ENCODE measurements at places on chromosomes 6 and 20. TPM values are rescaled to one million over a fixed set of nuclear protein-coding genes. Genes with fewer than 3 reads are reported as not detected.
A peak's percentile ranks its signal among the peaks of the same experiment; 100 is the strongest.

DNA sequence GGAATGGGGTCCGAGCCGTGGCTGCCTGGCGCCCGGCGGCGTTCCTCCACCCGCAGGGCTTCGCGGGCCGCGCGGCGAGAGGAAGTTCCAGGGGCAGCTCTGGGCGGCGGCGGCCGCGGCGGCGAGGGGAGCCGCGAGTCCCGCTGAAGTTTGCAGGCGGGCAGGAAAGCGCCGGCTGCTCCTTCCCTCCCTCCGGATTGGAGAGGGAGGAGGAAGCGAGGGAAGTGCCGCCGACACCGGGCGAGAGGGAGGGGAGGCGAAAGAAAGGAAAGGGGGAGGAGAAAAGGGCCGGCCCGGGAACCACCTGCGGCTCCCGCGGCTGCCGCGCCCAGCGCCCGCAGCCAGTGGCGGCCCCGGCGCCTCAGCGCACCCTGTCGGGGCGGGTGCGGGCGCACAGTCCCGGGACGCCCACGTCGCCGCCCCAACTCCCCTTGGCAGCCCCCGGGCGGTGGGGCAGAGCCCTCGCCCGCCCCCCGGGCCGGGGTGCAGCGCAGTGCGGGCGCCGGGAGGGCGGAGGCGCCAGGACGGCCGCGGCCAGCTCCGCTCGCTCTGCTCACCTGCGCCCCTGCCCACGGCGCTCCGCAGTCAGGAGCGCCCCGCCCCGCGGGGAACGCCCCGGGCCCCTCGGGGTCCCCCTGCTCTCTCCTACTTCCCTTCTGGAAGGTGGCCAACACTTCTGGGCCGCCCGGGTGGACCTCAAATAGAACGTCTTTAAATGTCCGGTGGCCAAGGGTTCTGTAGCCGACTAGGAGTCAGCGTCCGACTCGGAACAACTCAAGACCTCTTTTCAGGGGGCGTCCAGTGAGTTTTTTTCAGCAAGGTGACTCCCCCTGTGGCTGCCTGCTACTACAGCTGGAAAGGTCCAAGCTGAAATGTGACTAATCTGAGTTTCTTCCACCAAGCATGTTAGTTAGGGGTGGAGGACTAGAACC lies 80.3 kb upstream of the CCDC28A start:
- DNase-seq: peak; percentile 6

GRCh38 chr6:5626727-5627426 lies 365.6 kb downstream of the FARS2 start:
- no peak for DNase-seq

DNA sequence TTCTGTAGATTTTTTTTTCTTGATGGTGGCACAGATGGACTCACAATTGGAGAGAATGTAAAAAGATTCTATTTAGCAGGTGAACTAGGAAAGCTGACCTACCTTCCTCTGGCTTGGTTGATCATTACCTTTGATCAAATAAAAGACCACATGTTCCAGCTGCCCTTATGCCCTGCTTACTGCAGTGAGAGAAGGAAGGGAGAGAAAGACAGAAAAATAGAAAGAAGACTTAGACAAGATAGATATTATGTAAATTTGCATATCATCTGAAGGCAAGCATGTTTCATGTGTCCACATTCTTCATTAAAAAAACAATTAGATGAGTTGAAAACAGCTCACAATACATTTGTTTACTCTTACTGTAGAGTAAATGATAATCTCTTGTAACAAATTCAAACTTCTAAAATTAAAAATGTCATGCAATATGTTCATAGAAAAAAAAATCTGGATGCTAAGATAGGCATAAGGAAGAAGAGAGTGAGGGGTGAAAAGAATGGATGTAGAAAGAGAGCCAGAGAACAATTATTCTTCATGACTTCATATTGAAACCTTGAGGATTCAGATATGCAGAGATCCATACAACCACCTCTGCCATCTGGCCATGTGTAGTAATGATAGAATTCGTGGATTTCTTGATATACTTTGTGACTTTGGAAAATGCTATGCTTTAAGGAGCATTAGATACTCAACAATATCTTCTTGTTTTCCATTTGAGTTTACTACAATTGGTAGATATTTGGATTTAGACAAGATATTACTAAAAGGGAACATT lies 71.7 kb downstream of the RFX6 start:
- DNase-seq: no peak

MCCD1 gene
- not detected for total RNA-seq

GRCh38 chr20:50919567-50919966 lies 11.7 kb downstream of the ADNP start:
- no peak for DNase-seq

DNA sequence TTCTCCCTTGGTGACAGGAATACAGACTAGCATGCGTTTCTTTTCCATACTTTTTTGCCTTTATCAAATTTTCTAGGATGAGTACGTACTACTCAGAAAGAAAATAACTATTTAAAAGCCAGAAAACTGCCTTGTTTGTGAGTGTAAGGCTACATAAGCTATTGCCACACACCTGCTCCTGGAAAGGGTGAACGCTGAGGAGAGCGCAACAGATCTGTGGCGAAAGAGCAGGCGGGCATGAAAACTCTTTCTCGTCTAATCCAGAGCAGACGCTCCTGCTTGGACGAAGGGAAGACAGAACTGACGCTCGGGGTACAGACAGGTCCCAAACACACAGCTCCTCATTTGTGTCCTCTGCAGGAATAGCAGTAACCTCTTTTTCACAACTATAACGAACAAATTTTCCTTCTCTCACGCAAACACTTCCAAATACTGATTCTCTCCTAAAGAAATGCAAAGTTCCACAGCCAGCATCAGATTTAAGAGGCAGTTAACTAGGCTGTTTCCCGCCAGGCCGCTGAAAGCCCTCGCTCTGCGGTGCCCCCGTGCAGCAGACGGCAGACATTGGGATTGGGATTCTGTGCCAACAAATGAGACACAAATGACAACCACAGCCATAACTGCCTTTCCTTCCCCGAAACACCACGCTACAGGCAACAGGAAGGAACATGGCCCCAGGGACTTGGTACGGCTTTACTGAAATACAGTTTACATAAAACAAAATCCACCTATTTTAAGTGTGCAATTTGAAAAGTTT lies 20.0 kb downstream of the TAF4 start:
- DNase-seq: no peak

DNA sequence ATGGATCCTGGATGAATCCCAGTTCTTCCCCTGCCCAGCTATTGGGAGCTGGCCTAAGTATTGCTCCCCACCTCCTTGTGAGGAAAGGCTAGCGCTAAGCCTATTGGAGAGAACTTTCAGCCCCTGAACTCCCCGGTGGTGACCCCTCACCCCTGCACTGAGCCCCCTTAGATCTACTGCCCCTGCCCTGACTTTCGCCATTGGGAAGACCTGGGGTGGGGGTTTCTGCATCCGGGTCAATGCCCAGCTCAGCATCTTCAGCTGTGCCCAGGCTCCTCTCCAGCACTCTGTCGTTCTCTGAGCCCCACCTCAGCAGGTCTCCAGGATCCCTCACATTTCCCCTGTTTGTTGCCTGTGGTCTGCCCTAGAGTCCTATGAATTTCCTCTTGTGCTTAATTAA lies 9.0 kb downstream of the TREML4 start:
- no peak for DNase-seq

DNA sequence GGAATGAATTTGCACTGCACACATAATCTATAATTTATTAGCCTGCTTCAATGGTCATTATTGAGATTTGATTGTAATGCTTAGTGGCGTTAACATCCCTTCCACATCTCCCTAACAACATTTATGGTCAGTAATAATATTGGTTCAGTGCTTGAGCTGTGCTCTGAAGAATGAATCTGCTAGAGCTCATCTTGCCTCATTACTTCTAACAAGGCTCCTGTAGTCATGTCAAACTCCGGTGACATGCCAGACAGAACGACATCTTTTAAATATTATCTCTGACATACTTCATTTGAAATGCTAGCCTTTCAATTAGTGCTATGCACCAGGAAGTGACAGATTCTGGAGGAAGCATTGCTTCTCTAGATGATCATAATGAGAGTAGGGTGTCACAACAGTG lies 240.3 kb upstream of the BTBD3 start:
- DNase-seq: no peak

DNA sequence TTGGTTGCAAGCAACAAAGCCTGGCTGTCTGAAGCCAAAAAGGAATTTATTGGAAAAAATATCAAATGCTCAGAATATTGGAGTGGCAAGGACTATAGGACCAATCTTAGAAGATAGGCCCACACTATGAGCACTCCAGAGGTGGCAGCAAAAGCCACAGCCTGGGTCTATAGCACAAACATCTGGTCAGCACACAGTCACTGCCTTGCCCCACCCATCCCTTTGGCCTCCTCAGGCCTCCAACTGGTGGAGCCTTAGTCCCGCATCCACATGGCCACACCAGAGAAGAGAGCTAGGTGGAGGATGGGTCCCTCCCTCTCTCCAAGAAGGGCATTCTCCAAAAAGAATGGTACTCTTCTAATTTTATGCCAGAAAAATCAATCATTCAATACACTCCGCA lies 14.0 kb downstream of the NUDT3 start:
- no peak for DNase-seq

ZNF391 gene
- 3.7 TPM for total RNA-seq

MICA gene
- total RNA-seq: 0.31 TPM

DNA sequence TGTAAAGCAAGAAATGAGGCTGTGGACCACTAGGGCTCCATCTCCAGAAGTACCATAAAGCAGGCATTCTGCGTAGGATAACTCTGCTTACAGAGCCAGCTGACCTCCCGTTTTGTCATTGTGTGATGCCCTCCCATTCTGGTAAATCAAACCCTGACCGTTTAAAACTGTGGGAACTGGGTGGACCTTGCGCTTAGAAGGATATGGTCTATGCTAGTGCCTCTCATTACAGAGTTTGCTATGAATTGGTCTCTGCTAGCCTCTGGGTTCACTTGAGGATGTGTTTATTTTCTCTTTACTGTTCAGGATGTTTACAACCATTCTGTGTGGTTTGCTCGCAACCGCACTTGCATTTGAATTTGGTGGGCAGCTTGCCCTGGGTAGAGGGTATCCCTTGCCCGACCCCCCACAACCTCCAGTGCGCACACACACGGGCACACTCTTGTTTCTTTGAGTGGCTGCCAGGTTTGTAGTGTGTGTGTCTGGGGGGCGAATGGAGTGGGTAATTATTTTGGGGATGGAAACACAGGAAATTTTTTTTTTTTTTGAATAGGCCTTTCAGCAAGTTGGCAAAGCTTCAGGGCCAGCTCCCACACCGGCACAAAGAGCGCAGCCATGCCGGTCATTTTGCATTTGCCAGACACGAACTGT lies 198.3 kb downstream of the JARID2 start:
- no peak for DNase-seq

DNA sequence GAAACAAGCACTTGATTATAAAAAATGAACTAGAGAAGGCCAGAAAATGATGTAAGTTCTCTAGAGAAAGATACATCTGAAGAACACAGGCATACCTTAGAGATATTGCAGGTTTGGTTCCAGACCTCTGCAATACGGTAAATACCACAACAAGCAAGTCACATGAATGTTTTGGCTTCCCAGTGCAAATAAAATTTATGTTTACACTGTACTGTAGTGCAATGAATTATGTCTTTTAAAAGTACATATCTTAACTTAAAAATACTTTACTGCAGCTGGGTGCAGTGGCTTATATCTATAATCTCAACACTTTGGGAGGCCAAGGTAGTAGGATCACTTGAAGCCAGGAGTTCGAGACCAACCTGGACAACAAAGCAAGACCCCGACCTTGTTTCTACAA lies 10.9 kb upstream of the KIAA1586 start:
- no peak for DNase-seq

- no peak for DNase-seq
Measured at GRCh38 chr6:322259-322930, 30.1 kb downstream of the DUSP22 start.

DNA sequence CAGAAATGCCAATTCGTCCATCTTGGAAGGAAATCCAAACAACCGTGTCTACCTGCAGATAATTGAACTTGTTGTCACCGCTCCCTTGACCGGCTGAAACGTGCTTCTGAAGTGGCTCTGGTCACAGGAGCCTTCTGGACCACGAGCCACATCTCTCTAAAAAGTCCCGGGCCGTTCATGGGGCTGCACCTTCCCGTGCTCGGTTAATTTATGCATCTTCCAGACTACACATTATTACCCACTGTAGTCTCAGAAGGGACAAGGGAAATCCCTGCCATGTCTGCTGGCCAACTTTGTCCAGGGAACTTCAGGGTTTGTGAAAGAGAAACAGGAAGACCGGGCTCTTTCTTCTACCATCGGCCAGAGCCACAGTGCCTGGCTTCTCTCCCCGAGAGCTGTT lies 63.4 kb upstream of the MPC1 start:
- DNase-seq: no peak

DNA sequence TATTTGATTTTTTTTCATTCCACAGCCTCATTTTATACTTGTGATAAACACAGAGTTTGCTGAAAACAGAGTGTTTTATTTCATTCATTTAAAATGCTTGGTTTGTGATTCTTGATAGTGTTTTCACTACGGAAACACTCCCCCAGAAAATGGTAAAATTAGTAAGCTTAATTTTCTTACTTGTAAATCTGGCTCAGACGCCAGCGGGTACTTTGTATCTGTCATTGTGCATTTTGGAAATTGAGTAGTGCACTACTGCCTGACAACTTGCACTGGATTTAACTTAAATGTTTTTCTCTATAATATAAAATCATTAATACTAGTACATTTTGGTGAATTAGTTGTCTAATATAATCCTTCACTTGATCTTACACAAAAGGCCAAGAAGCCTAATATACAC lies 37.0 kb upstream of the HINT3 start:
- no peak for DNase-seq

- no peak for DNase-seq
Measured at GRCh38 chr6:116773886-116774285, 8.4 kb upstream of the FAM162B start.

EFCAB8 gene
- total RNA-seq: not detected

GRCh38 chr20:438571-439469 lies 23.5 kb downstream of the TBC1D20 start:
- DNase-seq: no peak

DNA sequence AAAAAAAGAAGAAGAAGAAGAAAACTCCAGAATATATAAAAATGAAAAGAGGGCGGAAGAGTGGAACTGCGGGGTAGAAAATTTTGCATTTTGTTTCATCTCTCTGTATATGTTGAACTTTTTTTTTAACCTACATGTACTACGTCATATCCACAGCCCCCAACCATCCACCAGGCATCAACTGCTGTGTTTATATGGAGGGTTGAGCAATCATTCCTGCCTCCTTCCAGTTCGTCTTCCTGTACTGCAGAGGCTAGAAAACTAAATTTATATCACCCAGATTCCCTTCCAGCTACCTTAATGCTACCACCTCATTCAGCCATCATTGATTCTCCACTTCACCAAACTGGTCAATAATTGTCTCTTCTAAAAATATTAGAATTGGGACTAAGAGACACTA lies 9.5 kb upstream of the SIGLEC1 start:
- DNase-seq: no peak

All from occipital lobe (tissue), 3 donors.